ENCODE measurements at places on chromosomes 6 and 20.

GRCh38 chr6:24988562-24988961, 52.8 kb upstream of the RIPOR2 start:
- DNase-seq, result no peak

- no peak for DNase-seq
These were observed 364.6 kb upstream of the SOX4 start for GRCh38 chr6:21228876-21229460.

GRCh38 chr6:37632291-37632690, 65.4 kb downstream of the MDGA1 start:
- DNase-seq, result no peak

GRCh38 chr6:40482532-40482931, 104.6 kb downstream of the LRFN2 start:
- no peak for DNase-seq

- no peak for DNase-seq
These were observed 17.5 kb downstream of the RBM38 start for GRCh38 chr20:57408536-57409233.

DNA sequence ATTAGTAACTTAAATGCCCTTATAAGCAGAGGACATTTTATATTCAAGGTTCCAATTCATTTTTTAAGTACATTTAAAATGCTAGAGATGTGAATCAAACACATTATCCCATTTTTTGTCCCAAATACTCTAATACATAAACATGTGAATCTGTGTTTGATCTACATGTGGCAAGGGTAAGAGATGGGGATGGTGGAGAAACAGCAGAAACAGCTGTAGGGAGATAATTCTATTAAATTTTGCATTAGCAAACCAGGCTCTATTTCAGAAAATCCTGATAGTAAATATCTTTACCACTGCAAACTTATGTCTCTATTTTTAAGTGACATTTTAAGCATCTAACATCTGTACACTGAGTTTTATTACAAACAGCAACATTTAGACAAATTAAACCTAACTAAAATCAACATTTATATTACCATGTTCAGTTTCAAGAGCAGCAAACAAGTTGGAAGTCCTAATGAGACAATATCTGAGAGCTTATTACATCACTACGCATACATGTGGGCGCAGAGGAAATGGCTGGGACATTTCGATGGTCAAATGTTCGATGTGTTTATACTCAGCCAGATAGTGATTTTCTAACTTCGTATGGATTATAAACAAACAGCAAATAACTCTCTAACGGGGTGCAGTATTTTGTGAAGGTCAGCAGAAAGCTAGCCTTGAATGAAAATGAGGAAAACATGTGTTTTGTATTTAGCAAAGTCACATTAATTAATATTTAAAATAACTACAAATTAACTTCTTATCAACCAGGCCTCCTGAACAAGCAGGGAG, 165.1 kb downstream of the GJA1 start:
- DNase-seq, result no peak

GRCh38 chr20:9119776-9120175, 50.9 kb downstream of the PLCB4 start:
- peak; percentile 54 for DNase-seq

DNA sequence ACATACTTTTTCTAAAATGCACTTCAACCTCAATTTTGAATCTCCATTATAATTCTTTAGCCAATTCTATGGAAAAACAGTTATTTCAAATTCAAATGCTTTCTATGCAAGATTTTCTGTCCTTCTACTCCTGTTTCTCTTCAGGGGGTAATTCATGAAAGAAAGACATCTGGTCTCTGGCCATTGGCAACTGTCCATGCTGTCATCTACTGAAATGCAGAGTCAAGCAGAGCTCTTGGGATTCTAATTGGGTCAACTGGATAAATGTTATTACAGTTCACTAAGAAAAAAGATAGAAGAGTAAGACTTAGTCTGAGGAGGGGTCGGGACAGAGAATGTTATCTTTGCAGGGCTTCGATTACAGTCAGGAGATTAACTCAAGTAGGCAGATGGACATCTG, 22.0 kb upstream of the BMP5 start:
- DNase-seq, result no peak

DNA sequence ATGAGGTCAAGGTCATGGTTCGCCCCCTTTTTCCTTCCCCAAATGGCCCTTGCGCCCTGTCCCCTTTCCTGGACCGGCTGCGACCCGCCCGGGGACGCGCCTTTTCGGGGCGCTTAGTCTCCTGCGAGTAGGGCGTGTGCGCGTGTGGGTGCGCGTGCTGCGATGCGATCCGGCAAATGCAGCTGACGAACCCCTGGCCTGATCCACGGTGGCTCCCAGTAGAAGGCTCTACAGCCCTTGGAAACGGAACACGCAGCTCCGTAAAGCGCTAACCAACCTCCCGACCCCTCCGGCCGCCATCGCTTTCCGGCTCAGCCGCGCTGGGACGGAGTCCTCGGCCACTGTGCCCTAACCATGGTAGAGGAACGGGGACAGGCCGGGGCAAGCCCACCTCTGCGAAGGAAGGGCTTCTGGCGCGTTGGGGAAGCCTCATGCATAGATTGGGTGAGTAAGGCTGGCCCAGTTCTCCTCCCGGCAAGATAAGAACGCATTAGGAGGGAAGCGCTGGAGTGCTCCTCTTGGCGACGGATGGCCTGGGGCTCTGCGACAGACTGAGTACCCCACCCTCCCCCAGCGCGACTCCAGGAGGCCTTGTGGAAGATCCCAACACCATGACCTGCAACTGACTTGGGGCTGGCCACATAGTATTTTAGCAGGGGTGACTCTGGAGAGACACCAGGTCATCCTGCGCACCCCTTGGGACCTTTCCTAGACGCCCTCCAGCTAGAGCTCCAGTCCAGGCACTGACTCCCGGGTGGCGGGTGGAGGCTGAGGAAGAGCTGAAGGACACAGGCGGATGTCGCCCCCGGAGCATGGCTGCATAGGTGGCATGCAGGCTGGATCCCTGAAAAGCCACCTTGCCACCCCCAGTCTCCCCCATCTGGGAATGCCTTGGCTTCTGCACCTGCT, 1.1 kb upstream of the SLC4A11 start:
- DNase-seq, result peak; percentile 20

DNA sequence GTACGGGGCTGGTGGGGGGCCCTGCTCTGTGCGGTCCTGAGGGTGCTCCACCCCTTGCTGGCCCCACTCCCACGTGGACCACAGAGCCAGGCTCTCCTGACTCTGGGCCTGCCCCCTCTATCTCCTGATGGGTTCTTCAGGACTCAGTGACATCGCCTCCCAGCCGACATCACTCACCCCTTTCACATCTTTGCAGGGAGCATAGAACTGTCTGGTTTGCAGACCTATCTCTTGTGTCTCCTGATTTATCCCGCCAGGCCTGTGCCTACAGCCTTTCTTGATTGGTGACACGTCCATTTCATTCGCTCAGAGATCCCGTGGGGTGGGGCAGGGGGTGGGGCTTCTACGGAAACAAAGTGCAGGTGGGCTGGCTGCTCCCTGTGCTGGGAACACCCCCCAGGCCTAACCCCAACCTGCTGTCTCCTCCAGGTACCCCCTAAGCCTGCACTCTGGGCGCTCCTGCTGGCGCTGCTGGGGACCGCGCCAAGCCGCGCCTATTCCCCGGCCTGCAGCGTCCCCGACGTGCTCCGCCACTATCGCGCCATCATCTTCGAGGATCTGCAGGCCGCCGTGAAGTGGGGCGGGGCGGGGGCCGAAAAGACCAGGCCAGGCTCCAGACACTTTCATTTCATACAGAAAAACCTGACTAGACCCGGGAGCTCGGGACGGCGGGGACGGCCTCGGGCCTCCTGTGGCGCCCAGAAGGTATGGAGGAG, 1.7 kb downstream of the C20orf204 start:
- DNase-seq, result peak; percentile 9

DNA sequence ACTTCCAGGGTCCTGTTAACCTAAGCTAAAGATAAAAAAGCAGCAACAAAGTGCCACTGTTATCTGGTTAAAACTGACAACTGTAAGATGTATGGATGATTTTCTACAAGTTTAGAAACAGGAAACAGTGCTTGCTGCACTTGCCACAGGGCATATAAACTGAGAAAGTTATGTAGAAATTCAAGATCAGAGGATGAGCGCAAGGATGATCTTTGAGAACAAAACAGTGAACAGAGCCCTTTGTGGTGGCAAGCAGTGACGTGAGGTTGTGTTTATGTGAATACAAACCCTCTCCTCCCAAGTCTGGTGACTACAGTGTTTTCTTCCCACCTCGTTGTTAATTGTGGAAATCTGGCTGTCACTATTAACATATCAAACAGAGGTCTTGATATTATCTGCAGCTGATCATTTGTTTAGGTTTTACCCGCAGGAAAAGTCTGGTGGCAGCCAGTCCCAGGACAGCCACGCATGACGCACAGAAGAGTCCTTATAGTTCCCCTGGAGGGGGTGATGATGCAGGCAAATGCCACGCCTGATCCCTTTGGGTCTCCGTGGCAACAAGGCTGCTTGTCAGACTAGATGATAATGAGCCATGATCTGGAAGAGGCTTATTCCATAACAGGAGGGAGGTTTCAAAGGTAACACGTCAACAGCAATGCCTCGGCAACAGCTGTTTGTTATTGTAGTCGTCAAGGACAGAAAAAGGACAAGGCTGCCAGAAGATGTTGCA, 43.1 kb upstream of the TNFAIP3 start:
- DNase-seq, result peak; percentile 38
